ENCODE measurements at places on chromosomes 2 and 18. TPM values are rescaled to one million over a fixed set of nuclear protein-coding genes. Genes with fewer than 3 reads are reported as not detected.

Gene STAT4
- 0.73 TPM for total RNA-seq

Gene DYNAP
- not detected for total RNA-seq

Gene LCT
- not detected for total RNA-seq

Gene SERPINB7
- not detected for total RNA-seq

Gene ALPP
- not detected for total RNA-seq

Gene BOLL
- 2.7 TPM for total RNA-seq

Gene MATN3
- total RNA-seq: 0.34 TPM

Gene LYG2
- total RNA-seq: not detected

Gene CYBRD1
- 43.0 TPM for total RNA-seq

Gene ITPRID2
- total RNA-seq: 91.9 TPM

Gene GAL3ST2
- total RNA-seq: 1.6 TPM

Data from gastrocnemius medialis (tissue), 4 donors.